ENCODE measurements at places on chromosomes 7 and 10.

DNA sequence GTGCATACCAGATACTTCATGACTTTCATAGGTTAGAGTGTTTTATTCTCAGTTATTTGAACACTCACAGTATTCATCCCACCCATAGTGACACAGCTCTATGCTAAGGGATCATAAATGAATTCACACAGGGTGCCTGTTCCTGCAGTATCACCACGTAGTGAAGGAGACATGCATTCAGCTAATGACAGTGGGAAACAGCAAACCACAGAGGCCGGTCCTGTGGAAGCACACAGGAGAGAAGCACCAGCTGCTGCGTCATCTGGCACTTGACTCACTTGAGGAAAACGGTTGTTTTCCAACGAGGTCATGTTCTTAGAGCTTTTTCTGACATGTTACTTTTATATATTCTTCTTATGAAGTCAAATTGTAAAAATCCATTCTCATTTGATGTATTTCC lies 73.0 kb downstream of the UBE3C start:
- no peak for DNase-seq

DNA sequence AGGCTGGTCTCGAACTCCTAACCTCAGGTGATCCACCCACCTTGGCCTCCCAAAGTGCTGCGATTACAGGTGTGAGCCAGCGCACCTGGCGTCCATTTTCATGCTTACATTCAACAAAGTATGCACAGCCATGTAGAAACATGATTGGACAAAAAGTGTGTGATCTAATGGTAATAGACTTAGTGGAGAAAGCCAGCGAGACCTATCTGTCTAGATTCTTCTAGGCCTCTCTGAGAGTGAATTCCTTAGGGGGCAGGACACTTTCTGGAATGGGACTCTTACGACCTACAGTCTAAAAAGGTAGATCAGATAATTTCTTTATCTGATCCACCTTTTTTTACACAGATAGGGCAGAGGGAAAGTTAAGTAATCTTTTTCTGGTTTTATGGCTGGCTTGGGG lies 46.3 kb upstream of the SDK1 start:
- no peak for DNase-seq

GRCh38 chr7:106003525-106004064 lies 40.5 kb downstream of the CDHR3 start:
- DNase-seq, result no peak

DNA sequence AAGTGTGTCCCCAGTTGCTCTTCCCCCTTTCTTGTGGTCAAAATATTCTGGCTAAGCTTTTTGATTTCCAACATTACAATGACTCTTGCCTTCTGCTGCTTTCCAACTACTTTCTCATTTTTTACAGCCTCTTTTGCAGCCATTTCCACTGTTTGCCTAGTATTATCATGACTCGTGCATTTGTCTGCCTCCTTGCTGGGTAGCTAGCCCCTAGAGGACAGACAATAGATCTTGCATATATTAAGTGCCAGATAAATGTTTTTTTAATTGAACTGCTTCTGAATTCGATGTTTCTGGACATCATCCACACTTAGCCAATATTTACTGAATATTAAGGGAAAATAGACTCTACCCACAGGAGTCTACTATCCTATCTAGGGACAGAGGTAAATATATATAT lies 124.5 kb downstream of the POU6F2 start:
- DNase-seq, result no peak

DNA sequence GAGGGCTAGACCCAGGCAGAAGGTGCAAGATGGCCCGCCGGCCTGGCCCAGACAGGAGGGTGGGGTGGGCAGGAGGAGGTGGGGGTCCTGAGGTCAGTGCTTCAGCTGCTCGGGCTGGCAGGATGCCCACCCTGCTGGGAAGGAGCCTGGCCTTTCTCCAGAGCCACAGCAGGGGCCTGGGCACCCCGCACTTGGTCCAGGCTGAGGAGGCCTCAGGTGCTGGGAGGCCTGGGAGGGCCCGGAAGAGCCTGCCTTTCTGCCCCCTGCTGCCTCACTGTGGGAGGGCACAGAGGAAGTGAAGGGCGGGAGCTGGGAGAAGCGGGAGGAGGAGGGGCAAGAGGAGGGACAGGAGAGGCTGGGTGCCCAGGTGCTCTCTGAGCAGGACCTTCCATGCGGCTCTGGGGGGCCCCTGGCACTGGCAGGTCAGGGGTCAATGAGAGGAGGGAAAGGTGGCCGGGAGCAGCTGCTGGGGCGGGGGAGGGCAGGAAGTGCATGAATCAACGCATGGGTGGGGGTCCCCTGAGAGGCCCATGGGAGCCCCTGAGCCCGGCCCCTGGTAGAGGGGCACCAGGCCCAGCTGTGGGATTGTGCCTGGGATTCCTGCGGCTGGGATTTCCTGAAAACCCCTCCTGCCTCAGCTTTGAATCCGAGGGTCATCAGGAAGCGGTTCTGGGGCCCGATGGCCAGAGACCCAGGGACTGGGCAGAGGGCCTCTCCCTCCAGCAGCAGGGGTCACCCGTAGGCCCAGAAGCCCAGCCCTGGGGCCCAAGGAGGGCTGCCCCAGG lies 49.9 kb downstream of the PWWP2B start:
- no peak for DNase-seq

DNA sequence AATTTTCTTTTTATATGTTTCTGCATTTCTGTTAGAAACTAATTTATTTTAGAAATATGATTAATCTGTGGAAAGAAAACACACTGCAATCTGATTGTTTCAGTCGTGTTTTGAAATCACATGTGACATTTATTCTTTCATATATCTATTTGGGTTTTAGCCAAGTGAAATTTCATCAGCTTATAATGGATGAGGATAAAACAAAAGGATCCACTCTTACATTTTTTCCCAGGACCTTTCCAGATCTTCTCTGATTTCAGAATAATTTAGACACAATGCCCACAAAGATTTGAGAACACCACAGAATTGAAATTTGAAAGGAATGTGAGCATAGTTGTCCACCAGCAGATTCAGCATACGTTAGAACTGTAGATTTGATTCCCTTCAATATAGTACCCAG lies 29.1 kb downstream of the CBLL1 start:
- DNase-seq, result no peak

- no peak for DNase-seq
These were observed 37.3 kb downstream of the RTKN2 start for GRCh38 chr10:62231371-62231770.

GRCh38 chr7:47552621-47553020 lies 29.3 kb downstream of the TNS3 start:
- DNase-seq, result no peak

GRCh38 chr10:132142396-132143161 lies 44.2 kb upstream of the DPYSL4 start:
- DNase-seq, result no peak

GRCh38 chr10:51964630-51965029 lies 265.2 kb upstream of the CSTF2T start:
- DNase-seq, result no peak

GRCh38 chr10:72011468-72011867 lies 47.3 kb downstream of the CHST3 start:
- DNase-seq, result no peak

DNA sequence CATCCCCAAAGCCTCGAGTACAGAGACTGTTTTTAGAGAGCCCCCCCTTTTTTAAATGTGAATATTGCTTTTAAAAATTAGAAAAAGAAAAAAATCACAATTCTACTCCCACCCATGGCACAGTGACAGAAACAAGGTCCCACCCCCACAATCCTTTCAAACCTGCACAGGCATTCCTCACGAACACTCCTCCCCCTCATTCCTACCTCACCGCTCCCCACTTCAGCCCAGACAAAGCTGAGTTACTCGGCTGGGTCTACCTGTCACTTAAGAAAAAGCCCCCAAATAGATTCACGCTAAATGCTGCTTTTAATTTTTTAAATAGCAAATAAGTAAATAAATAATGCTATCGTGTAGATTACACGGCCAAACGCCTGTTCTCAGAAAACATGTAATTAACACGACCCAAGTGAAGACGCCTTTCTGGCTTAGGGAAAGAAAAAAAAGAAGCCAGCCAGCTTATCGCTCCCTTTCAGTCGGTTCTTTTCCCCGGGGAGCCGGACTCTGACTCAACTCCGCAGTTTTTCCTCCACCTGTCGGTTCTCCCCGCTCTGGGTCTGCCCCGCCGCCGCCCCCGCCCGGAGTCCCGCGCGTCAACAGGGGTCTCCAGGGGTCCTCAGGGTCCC lies 739 bp downstream of the MPP7 start:
- DNase-seq, result no peak

DNA sequence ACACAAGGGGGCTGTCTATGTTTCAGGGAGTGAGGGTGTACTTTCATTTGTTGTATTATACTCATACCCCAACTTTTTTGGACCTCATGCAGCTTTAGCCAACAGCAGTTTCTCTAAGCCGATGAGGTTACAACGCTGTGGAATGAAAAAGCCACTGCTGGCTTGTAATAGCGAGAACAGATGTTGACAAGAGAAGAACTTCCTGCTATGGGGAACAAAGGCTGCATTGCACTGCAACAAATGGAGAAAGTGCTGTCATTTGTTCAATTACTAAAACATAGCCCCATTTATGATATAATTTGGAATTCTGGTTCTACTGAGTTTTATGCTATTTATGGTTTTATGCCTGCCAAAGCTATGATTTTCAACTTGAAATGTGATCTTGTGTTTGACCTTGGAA lies 104.2 kb upstream of the TMEM72 start:
- DNase-seq, result no peak

DNA sequence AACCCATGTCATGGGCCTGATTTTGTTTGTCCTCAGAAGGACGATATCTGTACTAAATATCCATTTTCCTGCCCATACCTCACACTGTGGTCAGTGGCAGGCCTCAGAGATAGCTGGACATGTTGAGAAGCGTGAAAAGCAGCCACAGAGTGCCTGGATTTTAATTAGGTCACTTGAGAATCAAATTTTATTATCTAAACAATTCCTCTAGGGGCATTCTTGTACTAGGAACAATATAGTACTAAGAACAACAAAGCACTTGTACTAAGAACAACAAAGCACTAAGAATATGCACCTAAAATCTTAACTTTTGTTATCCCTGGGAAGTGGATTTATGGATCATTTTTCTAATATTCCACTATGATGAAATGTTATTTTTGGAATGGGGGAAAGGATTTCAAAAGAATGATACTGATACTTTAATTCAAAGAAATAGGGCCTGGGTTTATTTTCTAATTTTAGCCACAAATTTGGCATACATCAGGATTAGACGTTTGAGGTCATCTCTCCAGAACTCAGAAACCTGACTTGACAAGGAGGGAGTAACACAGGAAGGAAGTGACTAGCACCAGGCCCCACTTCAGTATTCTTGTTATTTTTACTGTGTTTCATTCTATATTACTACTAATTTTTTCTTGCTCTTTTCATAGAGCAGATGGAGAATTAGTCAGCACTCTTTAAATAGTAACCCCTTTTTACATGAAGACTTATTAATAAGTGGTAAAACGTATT lies 112.2 kb downstream of the EXOC4 start:
- DNase-seq, result no peak

DNA sequence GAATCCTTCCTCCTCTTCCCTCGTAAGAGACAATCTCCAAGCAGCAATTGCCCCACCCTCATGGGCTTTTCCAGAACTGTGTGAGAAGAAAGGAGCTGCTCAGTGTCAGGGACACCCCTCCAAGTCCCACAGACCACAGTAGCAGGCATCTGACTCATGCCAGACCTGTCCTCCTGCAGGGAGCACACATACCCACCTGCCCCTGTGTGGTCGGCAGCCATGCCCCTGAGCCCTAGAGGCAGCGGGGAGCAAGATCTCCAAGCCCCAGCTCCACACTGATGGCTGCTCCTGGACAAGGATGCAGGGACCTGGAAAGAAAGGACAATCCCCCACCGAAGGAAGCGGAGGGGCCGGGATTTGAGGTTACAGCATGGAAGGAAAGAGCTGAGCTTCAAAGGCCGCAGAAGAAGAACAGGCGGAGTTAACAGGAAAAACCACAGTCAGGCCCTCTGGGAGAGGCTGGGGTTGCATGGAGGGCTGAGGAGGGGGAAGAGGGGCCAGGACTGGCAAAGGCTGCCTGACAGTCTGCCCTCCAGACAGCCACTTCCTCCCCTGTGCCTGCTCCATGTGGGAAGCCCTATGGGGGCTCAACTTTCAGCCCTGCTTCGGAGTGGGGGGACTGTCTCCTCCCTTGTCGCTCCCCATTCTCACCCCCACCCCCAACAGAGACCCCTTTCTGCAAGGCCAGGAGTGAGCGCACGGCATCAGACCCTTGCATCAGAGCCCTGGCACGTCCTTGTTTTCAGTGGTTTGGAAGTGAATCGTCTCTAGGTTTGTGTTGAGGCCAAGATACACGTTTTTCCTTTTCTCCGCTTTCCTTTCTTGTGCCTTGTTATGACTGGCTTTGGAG lies 46.8 kb downstream of the ASB13 start:
- DNase-seq, result no peak

DNA sequence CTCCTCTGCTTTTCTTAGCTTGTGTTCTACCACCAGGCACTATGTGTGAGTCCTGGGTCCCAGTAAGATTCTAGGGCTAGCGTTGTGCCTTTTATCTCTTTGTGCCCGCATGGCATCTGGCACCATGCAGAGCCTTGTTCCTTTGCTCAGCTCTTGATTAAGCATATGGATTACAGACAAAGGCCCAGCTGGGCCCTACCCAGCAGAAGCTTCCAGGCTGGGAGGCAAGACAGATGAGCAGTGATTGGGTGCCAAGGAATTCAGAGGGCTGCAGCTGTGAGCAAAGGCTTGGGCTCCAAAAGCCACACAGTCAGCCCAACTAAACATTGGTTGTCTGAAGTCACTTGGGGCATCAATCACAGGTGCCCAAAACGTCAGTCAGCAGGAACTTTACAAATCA lies 2.0 kb downstream of the ACSM6 start:
- DNase-seq, result no peak

DNA sequence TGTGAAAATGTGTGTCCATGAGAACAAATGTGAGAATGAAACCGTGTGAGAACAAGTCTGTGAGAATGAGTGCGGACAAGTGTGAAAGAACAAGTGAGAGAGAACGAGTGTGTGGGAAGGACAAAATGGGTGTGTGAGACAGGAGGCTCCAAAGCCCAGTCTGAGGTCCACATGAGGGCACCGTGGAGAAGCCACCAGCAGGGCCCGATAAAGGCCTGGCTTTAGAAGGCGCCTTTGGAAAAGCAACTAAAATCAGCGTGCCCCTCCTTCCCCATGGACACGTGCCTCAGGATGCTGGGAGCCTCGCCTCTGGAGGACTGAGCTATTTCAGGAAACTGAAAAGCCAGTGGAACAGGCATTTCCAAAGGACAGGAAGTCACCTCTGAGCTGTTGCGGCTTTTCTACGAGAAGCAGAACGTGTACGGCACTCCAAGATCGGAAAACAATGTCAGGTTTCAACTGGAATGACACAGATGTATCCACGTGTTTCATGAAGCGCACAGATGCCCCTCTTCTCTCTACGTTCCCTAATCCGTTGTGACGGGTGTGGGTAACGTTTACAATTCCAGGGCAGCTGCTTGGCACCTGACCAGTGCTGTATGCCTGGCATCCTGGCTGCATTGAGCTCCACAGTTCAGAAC lies 46.4 kb downstream of the ESYT2 start:
- DNase-seq, result no peak
